Stimulated activated CD8-positive, alpha-beta memory T cell treated with anti-CD3 and anti-CD28 coated beads, Interleukin-4, amount 100 ng/mL, for 24 hours (primary cell): ENCODE measurements at places on chromosomes 11 and 22.

GRCh38 chr11:128519338-128519737 lies 68.0 kb downstream of the ETS1 start:
- DNase-seq: no peak

GRCh38 chr22:25554238-25554671 lies 10.2 kb upstream of the GRK3 start:
- DNase-seq: no peak

GRCh38 chr11:64449381-64450167 lies 90.6 kb downstream of the RPS6KA4 start:
- DNase-seq: peak; percentile 51

DNA sequence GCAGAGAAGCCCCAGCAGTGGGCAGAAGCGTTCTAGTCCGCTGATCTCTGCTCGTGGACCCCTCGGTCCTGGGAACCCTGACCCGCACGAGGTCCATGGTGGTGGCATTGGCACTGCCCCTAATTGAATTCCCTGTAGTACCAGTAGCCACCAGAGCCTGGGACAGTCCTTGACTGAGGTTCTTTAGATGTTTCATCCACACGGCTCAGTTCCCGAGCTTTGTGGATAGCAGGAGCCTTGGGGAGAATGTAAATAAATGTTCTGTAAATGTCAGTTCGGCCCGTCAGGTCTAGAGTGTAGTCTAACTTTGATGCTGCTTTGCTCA lies 39.4 kb upstream of the SEPTIN5 start:
- DNase-seq: no peak

- DNase-seq: peak; percentile 28
These were observed 16.2 kb downstream of the PIWIL3 start for GRCh38 chr22:24758164-24758799.

GRCh38 chr22:27654546-27655445 lies 146.8 kb downstream of the MN1 start:
- DNase-seq: no peak

DNA sequence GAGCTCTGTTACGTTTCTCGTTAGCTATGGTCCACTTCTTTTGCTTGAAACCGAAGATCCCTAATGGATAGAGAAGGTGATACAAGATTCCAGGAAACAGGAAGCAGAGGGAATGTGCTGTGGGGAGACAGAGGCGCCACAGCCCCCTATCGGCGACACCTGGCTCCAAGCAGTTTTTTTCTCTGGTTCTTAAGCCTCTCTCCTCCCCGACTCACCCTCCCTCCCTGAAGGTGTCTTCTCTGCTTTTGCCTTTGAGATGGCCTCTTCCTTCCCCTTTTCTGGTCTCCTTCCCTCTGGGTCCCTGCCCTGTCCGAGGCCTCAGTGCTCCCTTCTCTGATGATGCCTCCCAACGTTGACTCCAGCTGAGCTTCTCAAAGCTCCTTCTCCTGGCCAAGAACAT lies 14.2 kb upstream of the APOBEC3A start:
- no peak for DNase-seq

GRCh38 chr11:124724979-124725718 lies 14.6 kb upstream of the NRGN start:
- DNase-seq: no peak

GRCh38 chr11:73461964-73462363 lies 85.8 kb downstream of the RELT start:
- no peak for DNase-seq

DNA sequence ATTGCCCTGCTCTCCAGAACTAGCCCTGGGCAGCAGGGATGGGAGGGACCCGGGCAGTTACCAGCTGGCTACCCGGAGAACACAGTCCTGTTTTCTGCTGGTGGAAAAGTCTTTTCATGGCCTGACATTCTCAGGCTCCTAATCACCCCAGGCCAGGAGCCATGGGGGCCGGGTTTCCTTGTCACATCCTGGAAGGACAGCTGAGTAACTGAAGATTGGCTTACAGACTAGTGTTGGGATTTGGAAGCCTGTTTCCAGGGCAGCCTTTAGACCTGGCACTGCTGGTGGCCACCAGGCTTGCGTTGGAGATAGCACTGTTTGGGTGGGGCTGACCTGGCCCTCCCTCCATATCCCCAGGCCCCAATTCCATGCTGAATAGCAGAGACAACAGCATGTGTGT lies 349.0 kb downstream of the CTTN start:
- DNase-seq: no peak

GRCh38 chr11:31240340-31240904 lies 129.1 kb downstream of the DCDC1 start:
- no peak for DNase-seq

DNA sequence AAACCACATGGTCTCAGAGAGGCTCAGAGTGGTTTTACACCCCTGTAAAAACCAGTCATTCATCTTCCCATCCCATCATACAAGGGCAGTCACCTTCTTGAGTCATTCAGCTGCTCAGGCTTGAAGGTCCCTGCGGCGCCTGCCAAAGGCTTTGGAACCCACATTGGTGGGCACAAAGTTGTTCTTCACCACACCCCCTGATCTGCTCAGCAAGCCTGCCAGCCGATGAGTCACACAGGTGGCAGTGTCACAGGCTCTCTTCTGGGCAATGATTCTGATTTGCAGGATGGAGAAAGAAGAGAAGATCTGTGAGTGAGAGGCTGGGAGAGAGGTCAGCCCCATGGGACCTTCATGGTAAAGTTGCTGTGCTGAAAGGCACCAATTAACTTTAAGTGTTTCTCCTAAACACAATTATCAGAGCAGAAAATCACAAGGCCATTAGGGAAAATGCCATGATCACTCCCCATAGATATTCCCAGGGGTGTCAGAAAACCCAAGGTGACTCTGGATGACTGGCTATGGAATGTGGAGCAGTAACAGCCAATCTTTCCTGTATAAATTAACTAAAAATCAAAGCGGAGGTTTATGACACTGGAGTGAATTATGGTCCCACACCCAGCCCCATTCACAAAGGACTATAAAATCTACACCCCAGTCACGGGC lies 4.4 kb downstream of the CALCA start:
- DNase-seq: no peak

- no peak for DNase-seq
These were observed 838.2 kb downstream of the NTM start for GRCh38 chr11:132208477-132209055.

- peak; percentile 56 for DNase-seq
These were observed at the start of gene PTPMT1 for GRCh38 chr11:47565340-47566148. PTPMT1 (plus strand) TSS chr11:47565599; CDS start chr11:47565623, 24 bp downstream.

GRCh38 chr11:60454212-60454611 lies 1.4 kb upstream of the MS4A1 start:
- no peak for DNase-seq

GRCh38 chr11:10498426-10499250 lies 42.3 kb downstream of the RNF141 start:
- DNase-seq: no peak

DNA sequence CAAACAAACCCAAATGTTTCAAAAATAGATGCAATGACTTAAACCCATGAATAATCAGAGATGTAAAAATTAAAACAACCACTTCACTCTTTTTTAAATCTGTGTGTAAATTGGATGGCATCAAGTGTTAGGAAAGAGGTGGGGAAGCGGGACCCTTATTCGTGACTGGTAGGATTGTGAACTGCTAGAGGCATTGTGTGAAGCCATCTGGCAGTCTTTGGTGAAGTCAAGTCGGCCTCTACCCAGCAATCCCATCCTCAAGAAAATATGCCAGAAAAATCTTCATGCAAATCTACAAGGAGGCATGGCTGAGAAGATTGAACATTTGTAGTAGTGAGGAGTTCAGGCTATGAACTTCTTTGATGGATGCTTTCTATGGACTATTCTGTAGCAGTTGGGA lies 114.6 kb upstream of the C11orf87 start:
- DNase-seq: no peak

- DNase-seq: no peak
These were observed 257.1 kb downstream of the BUD13 start for GRCh38 chr11:116515664-116516184.

DNA sequence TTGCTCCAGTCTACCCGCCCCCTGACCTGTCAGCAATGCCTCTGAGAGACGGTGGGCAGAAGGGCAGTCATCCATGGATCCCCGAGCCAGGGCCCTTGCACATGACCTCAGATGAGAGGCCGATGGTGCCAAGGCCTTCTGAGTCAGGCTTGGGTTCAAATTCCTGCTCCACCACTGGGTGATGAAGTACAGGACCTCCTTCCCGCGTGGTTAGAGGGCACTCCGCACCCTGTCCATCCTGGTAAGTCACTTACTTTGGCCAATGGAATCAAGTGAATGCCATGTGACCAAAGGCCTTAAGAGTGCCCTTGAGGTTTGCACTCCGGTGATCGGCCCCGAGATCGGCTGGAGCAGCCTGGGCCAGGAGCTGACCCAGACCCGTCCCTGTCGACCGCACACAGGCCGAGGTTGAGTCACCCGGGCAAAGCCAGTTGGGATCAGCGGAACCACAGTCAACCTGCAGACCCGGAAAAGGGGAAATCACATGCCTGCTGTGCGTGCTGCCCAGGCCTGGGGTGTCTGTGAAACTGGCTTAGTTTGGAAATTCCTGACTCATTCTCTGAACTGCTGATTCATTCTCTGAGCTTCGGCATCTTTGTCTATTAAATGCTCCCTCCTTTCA lies 48.9 kb downstream of the RTL6 start:
- DNase-seq: no peak

- DNase-seq: no peak
These were observed 8.6 kb downstream of the TSSC4 start for GRCh38 chr11:2409126-2409525.

GRCh38 chr11:60991457-60991856 lies 20.0 kb downstream of the CD6 start:
- no peak for DNase-seq

DNA sequence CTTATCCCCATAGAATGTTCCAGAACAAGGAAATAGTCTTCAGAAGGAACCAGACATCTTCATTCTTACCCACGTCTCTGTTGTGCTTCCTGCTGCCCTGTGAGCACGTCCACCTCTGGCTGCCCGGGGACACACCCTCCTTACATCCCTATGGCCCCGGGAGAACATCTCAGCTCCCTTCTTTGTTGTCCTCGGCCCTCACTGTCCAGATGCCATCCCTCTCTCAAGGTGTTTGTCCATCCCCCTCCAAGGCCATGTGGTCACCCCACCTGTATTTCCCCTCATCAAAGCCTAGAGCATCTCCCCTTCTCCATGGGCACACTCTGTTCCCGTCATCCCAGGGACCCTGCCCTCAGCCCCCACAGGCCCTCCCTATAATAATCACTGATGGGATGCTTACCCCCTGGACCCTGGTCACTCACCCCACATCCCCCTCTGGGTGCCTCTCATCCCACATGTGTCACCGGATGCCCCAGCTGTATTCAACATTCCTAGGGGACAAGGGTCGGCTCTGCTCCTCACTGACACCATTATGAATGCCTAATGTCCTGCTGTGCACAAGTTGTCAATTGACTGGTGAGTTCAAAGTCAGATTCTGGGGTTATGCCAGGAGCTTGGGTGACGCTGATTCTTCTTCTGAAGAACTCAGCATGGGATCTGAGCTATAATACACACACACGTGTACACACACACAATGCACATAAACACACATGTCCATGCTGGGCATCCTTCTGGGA lies 28.8 kb downstream of the IGLL5 start:
- no peak for DNase-seq

- no peak for DNase-seq
These were observed 14.8 kb upstream of the ALDH3B2 start for GRCh38 chr11:67689178-67689577.

DNA sequence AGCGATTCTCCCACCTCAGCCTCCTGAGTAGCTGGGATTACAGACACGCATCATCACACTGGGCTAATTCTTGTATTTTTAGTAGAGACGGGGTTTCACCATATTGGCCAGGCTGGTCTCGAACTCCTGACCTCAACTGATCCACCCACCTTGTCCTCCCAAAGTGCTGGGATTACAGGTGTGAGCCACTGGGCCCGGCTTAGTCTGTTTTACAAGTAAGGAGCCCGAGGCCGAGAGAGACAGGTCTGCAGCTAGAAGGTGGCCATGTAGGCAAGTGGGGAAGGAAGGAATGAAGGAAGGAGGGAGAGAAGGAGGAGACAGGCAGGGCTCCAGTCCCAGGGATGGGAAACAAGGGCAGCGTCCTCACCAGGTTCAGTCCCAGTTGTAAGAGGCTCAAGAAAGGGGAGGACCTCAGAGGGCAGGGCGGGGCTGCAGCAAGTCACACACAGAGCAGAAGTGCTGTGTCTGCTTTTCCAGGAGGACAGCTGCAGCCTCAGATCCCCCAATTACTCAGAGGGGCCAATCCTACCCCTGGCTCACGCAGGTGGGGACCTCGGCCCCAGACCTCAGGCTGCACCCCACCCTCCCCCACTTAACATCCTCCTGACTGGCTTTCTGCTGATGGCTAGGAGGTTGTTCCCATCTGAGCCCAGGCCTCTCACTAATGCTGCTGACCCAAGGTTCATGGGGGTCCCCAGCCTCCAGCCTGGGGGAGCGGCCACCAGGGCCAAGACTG lies 53.8 kb upstream of the PRR5 start:
- no peak for DNase-seq

GRCh38 chr22:33130473-33130872 lies 72.3 kb upstream of the SYN3 start:
- no peak for DNase-seq

- peak; percentile 57 for DNase-seq
These were observed 851 bp downstream of the PTDSS2 start for GRCh38 chr11:450809-451451.

GRCh38 chr11:72624496-72625201 lies 49.6 kb downstream of the PDE2A start:
- DNase-seq: no peak

DNA sequence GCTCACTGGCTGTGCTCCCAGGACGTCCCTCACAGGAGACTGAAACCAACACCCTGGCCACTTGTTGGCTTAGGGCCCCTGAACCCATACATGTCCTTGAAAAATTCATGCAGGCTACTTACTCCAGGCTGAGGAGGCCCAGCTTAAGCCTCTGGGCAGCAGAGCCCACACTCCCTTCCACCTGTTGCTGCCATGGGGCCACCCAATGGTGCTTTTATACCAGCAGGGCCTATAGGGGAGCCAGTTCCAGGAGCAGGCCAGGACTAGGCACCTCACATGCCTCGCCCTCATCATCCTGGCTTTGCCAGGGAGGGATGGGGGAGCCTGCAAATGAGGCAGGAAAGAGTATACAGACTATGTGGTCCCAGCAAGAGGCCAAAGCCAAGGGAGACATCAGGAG lies 181.7 kb upstream of the NECTIN1 start:
- no peak for DNase-seq

DNA sequence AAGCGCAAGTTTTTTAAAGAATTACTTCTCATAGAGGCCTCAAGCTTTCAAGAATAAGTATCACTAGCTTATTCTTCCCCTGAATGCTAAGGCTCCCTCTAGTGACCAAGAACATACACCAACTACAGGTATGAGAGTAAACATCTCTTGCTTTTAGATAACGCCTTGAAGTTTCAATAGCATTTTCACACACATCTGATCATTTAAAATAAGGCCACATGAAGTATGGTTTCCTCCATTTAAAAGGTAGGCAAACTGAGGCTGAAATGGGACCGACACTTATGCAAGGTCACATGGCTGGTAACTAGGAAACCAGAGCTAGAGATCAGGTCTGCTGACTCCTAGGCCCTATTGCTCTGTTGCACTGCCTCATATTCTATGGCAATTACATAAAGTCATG lies 66.5 kb downstream of the CCDC34 start:
- no peak for DNase-seq

- DNase-seq: no peak
These were observed 1.2 kb downstream of the SYVN1 start for GRCh38 chr11:65132988-65133700.
